ENCODE measurements at places on chromosomes 13 and 19.
A peak's percentile ranks its signal among the peaks of the same experiment; 100 is the strongest.

DNA sequence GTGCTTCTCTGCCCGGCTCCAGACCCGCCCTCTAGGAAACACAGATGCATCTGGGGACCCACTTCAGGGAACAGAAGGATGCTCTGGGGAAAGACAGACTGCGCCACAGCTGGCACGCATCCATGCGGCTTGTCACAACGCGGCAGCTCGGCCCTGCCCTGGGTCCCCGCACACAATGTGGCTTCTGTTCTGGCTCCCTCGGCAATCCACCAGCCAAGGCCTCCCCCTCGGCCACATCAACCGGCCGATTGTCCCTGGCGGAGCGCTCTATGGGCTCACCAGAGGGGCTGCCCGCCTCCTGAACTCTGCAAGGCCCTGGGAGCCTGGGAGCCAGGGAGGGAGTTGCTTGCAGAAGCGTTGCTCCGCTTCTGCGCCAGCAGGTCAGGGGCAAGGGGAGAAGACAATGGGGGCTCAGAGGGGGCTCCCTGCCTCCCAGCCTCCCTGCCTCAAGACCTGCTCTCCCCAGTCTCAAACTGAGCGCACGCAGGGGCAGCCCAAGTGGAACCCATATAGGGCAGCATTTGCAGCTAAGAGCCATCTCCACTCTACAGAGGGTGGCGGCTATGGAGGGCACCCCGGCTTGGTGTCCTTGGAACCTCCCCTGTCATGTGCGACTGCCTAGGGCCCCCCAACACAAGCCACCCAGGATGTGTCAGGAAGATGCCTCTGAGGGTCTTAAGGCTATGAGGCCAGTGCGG is 37.9 kb downstream of the MLLT1 start:
- peak; percentile 92 for DNase-seq

GRCh38 chr19:3368848-3369336 is 2.5 kb downstream of the NFIC start:
- no peak for DNase-seq

GRCh38 chr13:112790735-112791641 is 101.2 kb downstream of the ATP11A start:
- no peak for DNase-seq

DNA sequence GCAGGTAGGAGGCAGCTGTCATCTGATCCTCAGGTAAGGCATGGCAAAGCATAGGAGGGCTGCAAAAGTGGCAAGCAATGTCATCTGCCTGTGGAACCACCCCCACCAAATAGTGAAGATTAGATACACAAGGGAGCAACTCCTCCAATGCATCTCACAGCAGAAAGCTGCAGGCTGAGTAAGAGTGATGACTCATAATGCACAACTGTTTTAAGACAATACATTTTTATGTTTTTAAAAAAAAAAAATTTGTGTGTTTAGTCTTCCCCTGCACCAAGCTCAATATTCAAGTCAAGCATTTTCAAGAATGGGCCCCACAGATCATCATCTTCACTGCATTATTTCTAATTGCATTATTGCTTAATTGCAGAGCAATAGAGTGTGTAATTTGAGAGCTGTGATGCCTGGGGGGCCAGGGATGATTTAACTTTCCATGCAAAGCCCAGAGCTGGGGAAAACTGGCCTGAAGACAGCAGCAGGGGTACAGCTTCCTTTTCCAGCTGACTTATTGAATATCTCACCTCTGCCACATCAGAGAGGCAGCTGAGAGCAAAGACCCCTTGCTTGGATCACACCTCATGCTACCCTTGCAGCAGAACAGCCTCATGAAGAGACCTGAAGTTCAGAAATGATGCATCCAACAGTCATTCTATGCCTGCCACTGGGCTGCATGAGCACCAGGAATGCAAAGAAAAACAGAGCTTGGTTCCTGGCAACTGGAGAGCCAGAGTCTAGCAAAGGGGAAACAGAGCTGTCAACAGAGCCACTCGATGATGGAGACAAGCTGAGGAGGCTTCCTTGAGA is 22.7 kb upstream of the POP4 start:
- DNase-seq: no peak

DNA sequence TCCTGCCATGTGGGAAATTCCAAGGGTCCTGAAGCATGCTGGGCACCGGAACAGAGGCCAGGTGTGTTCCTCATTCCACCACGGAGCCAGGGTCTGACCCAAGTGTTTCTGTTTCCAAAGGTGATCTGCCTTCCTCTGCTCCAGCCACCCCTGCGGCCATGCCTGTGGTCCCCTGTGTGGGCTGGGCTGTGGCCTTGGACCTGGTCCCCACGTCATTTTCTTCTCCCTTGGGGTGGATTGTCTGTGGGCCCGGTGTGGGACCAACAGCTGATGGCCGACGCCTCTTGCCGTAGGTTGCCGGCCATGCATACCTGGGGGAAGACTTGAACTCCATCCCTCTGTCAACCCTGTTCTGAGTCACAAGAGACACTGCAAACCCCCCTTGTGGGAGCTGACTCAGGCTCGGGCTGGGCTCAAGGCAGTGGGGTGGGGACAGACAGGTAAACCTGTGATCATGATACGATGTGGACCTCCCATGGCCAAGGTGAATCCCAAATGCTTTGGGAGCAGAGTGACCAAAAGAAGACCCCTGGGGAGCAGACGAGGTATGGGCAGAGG is 35.0 kb downstream of the ATP11A start:
- no peak for DNase-seq

DNA sequence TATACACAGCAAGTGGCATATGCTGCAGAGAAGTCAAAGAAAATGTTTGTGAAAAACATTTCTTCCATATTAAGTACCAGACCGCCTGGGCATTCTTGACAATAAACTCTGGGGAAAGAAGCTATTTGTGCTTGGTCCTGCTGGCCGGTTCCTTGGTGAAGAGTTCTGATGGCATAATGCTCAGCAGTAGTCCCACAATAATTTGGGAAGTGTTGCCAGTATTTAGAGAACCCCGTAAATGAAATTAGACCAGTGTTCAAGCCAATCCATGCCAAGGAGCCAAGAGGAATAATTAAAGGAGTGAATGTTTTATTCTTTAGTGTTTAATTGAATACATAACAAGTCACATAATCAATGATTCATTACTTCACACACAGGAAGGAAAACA is 6.3 kb downstream of the KCTD12 start:
- no peak for DNase-seq

All from hypothalamus (tissue), 51 donors.